ENCODE measurements at places on chromosomes 16 and 17.
A peak's percentile ranks its signal among the peaks of the same experiment; 100 is the strongest.

DNA sequence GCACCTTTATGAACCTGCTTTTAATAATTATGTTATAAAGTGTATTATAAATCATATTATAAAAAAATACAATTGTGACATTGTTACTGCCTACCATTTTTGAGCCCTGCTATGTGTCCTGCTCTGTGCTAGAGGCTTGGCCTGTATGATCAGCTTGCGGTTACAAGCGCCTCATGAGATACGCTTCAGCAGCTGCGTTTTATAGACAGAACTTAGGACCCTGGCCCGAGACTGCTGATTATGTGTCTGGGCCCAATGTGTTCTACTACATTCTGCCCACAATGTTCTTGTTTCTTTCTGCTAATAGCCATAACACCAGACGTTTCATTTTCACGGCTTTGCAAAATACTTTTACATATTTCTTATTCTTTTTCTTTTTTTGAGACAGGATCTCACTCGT, 395.8 kb downstream of the SLC39A11 start:
- no peak for DNase-seq

- DNase-seq = no peak
Measured at GRCh38 chr17:45814622-45815606, 29.8 kb upstream of the SPPL2C start.

DNA sequence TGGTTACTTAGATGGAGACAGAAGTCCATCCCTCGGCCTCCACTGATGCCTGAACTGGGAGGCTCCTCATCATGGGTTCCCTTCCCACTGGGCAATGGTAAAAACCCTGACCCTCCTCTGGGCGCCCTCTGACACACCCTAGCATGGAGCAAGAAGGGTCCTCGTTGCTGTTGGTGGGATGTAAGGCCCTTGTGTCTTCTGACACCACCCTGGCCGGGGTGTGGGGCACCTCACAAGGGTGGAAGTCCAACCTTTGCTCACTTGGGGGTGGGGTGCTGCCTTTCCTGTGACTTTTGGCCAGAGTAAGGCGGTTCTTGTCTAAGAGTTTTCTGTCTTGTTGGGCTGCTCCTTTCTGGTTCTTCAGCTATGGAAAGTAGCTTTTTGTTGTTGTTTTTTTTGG, 28.7 kb downstream of the MPRIP start:
- no peak for DNase-seq

- no peak for DNase-seq
Measured at GRCh38 chr17:7729816-7730215, 12.3 kb downstream of the DNAH2 start.

DNA sequence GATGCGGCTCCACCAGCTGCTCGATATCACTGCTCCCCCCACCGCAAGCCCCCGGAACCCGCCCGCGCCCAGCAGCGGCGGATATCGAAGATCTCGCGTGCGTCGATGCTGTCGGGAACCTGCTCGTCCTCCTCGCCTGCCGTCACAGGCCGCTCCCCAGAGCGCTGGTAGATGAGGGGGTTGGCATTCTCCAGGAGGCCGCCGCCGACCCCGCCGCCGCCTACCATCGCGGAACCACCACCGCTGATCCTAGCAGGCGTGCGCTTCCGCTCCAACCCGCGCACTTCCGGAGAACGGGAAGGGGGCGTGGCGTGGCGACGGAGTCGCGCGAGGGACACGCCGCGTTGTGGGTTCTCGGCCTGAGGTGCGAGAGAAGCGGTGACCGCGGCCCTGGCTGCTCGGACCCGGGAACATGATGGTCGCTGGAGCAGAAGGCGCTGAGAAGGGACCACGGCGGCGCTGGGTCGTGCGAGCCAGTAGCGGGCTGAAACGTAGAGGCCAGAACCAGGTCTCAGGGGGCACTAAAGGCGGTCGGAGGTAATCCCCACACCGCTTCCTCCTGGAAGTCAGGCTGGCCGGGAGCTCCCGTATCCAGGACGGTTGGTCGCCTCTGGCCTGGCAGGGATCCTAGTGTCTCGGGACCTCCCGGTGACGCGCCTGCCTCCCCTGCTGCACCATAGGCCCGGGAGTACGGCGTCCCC, at the start of gene CIAO2B:
TSS of gene CIAO2B (minus strand) at position 265 of the 701 bp plus-strand sequence. CDS start at position 227, 38 bp downstream.
- DNase-seq = peak; percentile 22

DNA sequence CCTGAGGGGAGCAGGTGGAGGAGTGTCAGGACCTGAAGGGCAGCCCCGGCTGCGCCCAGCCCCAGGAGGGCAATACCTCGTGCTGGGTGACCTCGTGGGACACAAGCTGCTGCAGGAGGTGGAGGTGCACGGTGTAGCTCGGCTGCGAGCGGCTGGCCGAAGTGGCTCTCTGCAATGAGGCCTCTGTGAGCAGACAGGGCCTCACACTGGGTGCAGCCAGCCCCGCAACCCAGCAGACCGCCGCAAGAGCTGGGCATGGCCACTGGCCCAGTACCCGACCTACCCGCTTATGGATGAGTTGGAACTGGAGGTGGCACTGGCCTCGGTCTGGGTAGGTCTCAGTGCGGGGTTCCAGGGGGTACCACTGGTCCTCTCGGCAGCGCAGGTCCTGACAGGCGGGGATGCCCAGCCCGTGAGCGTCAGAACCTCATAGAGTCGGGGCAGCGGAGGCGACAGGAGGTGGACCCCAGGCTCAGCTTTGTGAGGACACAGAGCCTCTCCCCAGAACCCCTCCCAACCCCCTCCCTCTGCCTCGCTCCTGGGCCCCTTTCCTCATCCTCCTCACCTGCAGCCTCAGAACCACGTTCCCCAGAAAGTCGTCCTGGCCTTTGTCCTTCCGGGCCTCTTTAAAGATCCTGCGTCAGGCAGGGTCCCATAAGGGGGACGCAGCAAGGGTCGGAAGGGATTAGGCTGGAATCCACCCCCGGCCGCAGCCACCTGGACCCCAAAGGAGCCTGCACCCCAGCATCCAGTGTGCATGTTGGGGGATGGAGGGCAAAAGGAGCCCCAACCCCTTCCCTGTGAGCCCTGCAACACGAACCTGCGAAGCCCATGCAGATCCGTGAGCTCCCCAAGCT, 4.0 kb downstream of the UNC13D start:
- no peak for DNase-seq

- no peak for DNase-seq
Measured at GRCh38 chr16:54412037-54412436, 125.5 kb upstream of the IRX3 start.

DNA sequence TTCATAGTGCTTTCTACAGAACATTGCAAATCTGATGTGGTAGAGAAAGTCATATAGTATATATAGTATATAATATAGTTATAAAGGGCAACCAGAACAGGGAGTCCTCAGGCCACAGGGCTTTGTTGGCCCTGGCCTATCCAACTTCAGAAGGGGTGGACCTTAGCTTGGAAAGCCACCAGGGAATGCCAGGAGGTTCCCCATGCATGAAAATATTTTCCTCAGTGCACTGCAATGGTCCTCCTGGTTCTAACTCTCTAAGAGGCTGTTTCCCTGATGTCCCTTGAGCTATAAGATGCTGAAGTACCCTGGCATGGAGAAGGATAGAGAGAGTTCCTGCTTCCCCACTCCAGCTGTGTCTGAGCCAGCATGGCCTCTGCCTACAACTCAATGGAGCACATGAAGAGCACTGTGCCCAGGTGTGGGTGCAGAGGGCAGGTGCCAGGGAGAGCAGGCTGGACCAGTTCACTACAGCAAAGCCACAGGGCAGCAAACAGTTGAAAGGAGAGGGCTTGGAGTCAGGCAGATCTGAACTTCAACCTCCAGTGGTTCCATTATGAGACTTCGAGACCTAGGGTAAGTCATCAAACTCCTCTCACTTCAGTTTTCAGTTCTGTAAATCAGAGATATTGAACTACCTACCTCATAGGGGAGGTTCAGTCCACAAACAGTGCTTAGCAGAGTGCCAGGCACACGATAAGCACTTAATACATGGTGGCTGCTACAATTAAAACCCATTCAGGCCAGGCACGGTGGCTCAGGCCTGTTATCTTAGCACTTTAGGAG, 183.1 kb downstream of the SALL1 start:
- no peak for DNase-seq

- DNase-seq = no peak
Measured at GRCh38 chr17:37741341-37742115, 3.3 kb downstream of the HNF1B start.

- DNase-seq = no peak
Measured at GRCh38 chr17:34673516-34673915, 94.1 kb downstream of the TMEM132E start.

DNA sequence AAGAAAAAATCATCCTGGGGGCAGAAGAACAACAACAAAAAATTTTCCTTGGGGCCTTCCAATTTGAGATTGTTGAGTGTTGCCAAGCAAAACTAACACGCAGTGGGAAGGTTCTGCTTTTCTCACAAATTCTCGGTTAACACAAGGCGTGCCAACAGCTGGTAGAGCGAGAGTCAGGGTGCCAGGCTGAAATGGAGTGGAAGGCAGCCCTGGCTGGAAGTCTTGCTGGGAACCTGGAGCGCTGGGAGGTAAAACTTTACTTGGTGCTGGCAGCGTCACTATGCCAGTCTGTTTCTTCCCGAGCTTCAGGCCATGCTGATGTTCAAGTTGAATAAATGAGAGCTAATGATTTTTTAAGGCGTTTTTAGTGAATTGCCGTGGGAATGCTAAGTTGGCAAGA, 189.4 kb downstream of the WWOX start:
- no peak for DNase-seq

GRCh38 chr16:67470359-67470758, 10.6 kb downstream of the ATP6V0D1 start:
- no peak for DNase-seq

GRCh38 chr16:82993926-82994325, 367.2 kb downstream of the CDH13 start:
- DNase-seq = no peak

DNA sequence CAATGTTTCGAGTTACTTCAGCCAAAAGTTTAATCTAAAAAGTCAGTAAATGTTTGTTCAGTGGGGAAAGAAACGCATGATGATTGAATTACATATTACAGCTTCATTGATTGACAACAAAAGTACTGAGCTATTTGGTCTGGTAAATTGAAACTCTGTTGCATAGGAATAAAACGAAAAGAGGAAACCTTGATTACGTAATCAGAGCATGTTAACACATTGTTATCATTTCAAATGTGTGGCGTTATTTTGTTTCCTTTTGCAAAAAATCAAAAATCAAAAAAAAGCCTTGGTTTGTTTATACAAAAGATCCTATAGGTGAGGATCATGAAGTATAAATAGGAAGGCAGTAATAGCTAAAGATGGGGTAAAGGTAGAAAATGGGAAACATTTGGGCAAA, 19.5 kb upstream of the CA10 start:
- DNase-seq = no peak

GRCh38 chr17:12134101-12134500, 113.4 kb downstream of the MAP2K4 start:
- DNase-seq = no peak

- DNase-seq = no peak
Measured at GRCh38 chr17:15335446-15335845, 6.0 kb downstream of the TEKT3 start.

DNA sequence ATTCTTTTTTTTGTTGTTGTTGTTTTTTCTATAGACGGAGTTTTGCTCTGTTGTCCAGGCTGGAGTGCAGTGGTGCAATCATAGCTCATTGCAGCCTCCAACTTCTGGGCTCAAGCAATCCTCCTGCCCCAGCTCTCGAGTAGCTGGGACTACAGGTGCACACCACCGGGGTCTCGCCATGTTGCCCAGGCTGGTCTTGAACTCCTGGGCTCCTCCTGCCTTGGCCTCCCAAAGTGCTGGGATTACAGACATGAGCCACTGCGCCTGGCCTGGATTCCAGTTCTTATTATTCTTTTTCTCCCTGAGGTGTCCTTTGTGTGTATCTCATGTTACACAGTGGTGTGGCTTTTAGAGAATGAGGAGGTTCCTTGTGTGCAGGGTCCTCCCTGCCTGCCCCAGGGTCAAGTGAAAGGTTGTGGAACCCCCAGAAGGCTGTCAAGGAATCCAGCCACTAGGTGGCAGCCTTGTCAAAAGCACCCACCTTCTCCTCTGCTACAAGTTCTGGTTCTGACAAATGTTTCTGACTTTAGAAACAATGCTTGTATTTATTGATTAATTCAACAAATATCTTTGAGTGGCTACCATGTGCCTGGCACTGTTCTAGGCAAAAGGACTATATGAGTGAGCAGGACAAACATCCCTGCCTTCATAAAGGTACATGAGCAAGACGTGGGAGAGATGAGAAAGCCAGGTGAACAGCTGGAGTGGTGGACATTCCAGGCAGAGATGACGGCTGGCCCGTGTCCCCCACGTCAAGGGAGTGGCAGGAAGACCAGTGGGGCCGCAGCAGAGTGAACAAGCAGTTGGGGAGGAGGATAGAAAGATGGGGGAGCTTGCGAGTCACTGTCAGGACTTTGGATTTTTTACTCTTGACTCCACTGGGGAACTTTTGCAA, 112.4 kb downstream of the SPECC1 start:
- no peak for DNase-seq

DNA sequence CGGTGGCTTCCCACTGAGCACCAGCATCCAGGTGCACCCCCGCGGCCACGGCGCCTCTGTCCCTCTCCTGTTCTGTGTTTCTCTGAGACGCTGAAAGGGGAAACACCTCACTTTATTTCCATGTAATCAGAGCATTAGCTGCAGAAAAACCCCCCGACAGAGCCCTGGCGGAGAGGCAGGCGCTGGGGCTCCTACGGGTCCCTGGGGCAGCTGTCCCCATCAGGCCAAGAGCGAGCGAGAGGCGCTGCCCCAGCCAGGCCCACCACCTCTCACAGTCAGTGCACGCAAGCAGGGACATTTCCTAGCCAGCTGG, 27.1 kb upstream of the CHMP6 start:
- no peak for DNase-seq

DNA sequence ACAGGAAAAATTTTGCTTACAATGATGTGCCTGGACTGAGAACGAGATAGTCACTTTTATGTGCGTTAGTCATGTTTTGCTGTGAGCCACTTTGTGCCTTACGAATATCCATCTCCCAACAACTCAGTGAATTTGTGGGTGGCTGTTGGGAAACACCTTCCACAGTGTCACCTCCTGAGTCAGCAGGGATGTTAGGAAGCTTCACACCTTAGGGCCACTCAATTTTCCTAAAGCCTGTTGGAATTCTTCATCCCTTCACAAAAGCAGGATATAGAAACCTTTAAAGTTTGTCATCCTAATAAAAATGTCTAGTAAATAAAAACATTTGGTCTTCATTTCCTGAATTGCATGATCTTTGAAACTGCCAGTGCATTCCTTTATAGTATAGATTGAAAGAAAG, 4.3 kb upstream of the KRTAP3-1 start:
- DNase-seq = no peak

DNA sequence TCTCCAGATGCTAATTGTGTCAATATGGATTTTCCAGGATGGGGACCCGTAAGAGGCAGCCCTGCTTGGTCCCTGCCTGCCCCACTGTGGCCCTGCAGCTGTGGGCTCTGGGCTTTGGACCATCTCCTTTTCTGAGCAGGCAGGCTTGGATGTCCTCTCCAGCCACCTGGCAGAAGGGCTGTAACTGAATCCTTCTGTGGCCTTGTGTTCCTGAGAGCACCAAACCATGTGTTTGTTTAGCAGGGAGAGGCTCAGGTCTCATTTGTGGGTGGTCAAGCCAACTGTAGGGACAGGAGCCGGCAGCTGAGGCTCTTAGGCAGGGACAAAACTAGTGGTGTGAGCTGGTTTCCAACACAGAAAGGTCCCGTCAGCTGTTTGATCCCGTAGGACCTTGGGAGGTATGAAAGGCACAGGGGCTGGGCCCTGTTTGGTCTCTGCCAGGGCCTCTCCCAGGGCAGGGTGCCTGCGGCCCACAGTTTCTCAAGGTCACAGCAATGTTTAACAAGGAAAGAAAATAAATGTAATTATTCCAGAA, 18.5 kb downstream of the SEC14L5 start:
- DNase-seq = no peak

- DNase-seq = no peak
Measured at GRCh38 chr16:80938879-80939260, 67.8 kb downstream of the CMC2 start.

All from NCI-H187 (cell line).